ENCODE measurements at places on chromosomes 4 and X.

DNA sequence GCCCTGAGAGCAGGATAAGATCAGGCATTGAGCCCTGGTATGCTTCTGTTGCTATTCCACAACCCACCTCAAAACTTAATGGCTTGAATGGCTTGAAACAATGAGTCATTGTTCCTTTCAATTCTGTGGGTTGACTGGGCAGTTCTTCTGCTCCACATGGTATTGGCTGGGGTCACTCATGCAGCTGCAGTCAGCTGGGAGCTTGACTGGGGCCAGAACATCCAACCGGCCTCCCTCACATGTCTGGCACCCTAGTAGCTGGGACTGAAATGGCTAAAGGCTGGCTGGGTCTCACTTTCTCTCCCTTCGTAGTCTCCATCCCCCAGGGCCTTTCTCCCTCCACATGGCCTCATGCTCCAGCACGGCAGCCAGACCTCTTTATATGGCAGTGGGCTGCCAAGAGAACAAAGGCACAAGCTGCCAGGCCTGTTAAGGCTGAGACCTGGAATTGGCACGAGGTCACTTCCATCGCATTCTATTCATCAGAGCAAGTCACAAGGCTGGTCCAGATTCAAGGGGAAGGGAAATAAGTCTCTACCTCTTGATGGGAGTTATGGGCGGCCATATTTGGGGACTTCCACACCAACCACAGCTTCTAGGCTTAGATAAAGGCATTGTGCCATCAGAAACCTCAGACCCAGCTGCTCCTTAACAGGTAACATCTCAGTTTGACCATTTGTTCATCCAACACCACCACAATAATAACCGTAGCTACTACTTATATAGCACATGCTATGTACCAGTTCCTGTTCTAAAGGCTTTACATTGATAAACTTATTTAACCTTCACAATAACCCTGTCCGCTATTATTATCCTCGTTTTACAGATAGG is 159.7 kb upstream of the ATP6AP2 start:
- DNase-seq = peak; percentile 87

DNA sequence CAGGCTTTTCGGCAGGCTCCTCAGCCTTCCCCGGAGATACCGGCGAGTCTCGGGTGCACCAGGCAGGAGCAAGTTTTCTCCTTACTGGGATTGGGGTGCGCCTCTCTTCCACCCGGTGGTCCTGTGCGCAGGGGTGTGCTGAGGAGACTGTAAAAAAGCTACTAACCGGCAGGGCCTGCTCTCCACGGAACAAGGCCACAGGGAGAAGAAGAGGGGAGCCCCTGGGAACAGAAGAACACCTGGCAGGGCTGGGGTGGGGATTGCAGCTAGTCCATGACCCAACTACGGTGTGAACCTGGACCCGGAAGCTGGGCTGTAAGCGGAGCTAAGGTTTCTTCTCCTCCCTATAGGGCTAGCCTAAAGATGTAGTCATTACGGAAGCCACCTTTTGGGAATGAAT is 17.7 kb upstream of the ZIC3 start:
- no peak for DNase-seq

- no peak for DNase-seq
Measured at GRCh38 chr4:84733343-84734033, 150.6 kb downstream of the CDS1 start.

- DNase-seq = peak; percentile 16
Measured at GRCh38 chr4:113823291-113823659, 61.7 kb upstream of the CAMK2D start.

- DNase-seq = no peak
Measured at GRCh38 chr4:108068442-108068841, 78.8 kb downstream of the HADH start.

- no peak for DNase-seq
Measured at GRCh38 chr4:13933191-13933590, 305.7 kb upstream of the BOD1L1 start.

- peak; percentile 83 for DNase-seq
Measured at GRCh38 chr4:8391972-8392371, 48.6 kb downstream of the ACOX3 start.

DNA sequence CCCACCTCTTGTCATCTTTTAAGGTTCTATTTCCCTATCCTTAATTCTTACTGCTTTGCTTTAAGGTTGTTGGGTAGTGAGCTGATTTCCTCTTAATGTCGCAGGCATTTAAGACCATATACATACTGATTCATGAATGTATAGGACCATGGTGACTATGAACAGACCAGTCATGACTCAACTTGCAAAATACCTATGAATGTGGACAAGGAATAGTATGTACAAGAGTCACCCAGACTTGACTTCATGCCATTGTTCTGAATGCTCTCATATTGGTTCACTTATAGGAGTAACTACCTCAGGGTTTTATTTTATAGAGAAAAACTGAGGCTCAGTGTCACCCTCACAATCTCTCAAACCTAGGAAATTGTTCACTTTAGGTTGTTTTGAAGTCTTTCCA is 44.3 kb downstream of the CCNG2 start:
- DNase-seq = no peak

DNA sequence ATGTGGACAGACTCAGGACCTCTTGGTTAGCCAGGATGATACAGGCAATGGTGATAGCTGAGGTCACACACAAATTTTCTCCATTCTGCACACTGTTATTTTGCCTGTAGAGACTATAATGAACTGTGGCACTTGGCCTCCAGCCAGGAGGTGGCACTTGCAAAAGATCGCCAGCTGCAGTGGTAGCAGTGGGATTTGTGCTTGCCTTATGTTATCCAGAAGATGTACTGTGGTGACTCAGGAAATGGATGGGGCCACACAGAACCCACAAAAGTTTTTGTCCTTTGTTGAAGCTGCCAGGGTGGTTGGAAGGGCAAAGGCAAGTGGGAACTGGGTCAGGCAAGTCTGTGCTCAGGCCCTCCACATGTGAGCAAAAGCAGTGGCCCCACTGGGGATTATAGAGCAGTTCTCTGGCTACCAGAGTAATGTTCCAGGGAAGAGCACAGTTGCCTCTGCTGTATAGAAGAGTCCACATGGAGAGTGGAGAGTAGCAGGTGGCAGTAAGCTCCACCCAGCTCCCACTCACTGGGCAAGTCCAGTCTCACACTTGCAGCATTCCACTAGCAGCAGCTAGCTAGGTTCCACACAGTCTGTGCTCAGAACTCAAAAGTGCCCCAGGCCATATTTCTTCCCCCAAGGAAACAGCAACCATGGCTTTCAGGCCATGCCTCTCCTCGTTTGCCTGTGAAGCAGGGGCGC is 5.9 kb upstream of the C4orf17 start:
- no peak for DNase-seq

DNA sequence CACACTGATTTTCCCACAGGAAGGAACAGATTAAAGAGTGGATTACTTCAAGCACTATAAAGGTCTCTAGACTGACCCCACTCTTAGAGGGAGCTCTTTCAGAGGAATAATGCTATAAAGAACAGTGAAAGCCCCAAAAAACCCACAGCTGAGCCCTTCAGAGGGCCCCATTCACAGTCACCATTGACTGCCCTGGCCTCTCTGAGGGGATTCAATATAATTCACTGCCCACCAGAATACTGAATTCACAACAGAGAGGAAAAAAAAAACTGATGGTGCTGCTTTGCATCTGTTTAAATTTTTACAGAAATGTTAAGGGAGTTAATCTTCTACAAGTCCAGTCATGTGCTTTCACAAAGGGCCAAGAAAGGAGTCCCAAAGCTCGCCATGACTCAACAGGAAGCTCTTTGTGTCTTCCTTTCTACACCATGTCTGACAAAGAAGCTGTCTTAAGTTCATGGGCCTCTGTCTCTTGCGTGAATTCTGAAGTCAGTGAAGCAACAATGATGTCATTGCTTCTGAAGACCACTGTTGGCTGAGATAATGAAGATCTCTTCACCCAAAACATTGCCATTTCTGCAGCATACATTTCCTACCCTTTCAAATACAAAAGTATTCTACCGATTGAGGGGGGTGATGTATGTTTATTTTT is 174.9 kb downstream of the ADAMTS3 start:
- DNase-seq = no peak

- DNase-seq = no peak
Measured at GRCh38 chr4:184838249-184839074, 12.7 kb upstream of the ACSL1 start.

GRCh38 chrX:23729214-23729613 is 13.9 kb downstream of the ACOT9 start:
- no peak for DNase-seq

GRCh38 chrX:54695816-54696487 is 102.1 kb downstream of the ITIH6 start:
- DNase-seq = no peak

GRCh38 chrX:96909291-96909690 is 25.6 kb downstream of the RPA4 start:
- DNase-seq = no peak

GRCh38 chrX:68895778-68896177 is 67.0 kb downstream of the EFNB1 start:
- DNase-seq = no peak

DNA sequence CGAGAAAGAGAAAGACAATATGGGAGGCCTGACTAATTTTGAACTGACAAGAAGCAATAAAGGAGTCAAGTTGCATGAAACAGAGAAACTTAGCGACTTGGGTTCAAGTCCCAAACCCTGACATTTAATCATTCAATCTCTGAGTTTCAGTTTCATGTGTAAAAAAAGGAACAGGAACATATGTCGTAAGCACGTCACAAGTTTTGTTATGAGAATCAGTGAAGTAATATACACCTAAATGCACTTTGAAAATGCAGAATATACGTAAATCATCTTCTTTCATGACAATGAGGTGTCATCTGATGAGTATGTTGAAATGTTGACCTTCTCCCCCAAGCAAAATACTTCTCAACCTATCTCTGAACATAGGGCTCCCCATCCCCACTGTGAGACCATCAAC is 10.4 kb downstream of the ACOT9 start:
- no peak for DNase-seq

- DNase-seq = no peak
Measured at GRCh38 chrX:149010853-149011224, 494.3 kb downstream of the IDS start.

- DNase-seq = no peak
Measured at GRCh38 chr4:188411805-188412204, 272.6 kb downstream of the TRIML1 start.

DNA sequence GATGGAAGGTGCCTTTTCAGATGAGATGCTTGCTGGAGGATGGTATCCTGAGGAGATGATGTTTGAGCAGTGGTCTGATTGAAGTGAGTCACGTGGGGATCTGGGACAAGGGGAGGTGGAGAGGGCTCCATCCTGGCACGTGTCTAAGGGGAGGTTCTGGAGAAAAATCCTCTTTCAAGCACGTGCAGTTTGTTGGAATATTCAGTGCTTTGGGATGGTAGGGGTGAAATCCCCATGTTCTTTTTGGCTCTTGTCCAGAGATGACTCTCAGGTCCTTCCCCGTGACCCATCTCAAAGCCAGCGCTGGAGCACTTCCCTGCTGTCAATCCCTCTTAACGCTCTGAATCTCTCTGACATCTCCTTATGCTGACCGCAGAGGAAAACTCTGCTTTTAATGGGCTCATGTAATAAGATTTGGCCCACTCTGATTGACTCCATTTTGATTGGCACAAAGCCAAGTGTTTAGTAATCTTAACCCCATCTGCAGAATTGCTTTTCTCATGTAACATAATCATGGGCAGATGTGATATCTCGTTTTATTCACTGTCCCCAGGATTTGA is 10.8 kb upstream of the KLKB1 start:
- no peak for DNase-seq

DNA sequence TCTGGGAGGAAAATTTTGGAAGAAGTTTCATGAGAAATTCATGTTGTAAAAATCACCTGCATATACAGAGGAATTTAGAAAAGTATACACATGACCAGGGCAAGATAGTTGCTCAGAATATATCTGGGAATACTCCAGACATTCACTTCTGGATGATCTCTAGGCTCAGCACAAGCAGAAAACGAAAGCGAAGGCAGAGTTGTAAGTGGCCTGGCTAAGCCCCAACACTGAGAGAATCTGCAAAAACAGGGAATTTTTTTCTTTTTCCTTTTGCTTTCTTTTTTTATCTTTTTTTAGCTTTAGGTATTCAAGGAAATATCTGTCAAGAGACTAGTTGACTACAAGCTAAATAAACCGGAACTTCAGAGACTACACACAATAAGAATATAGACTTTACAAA is 207.2 kb downstream of the FGF13 start:
- no peak for DNase-seq

- DNase-seq = no peak
Measured at GRCh38 chr4:67751260-67751659, 2.9 kb downstream of the GNRHR start.

DNA sequence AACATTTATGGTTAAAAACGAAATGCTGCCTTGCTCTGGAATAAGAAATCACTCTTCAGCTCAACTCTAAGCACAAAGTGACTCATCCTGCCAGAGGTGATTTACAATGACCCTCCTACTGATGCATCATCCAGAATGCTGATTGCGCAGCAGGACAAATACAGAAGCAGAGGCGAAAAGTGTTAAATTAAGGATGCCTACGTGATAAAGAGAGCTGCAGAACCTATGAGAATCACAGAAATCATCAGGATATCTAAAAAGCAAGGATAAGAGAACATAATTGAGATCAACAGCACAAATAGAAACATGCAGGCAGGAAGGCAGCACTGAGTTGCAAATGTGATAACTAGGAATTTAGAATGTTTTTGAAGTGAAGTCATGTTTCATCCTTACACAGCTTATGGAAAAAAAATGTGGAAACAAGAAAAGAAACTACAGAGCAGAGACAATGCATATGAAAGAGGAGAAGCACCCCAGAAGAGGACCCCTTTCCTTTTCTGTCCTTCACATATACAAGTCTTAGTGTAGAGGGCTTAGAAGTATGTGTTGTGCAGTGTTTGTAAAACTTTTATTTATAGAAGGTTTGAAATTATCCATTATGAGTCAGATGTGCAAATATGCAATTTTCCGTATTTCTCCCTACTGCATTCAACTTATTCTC is 188.4 kb downstream of the SLC7A11 start:
- DNase-seq = no peak

- DNase-seq = no peak
Measured at GRCh38 chrX:150680974-150681373, 12.2 kb upstream of the MTMR1 start.

DNA sequence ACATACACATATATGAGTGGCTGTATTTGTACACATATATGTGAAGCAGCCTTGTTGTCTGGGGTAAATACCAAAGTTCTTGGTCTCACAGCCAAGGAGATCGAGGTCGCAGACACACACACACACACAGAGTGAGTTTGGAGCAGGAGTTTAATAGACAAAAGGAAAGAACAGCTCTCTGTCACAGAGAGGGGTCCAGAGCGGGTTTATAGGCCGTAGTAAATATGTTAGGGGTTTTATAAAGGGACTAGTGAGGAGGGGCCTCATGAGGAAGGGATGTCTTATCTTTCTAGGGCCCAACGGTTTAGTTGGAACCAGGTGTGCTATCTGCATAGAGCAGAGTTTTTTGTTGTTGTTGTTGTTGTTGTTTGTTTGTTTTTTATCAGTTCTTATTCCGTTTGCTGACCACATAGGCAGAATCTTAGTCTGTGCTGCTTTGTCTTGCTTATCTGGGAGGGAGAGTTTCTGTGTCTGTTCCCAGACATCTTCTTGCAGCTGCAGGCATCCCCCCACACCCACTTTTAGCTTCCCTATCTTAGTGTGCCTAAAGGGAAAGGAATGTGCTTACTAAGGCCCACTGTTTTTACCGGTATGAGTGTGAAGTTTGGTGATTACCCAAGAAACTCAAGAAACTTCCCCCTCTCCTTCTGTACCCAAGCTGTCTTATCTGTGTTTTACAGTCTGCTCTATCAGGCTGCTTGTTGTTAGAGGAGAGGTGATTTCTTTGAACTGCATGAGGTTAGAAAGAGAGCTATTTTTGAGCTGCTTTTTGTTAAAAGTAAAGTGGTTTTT is 91.9 kb downstream of the TENT5D start:
- no peak for DNase-seq

- no peak for DNase-seq
Measured at GRCh38 chr4:67907650-67908049, 23.8 kb upstream of the TMPRSS11D start.

Data from globus pallidus (tissue), 1 donor.